ENCODE measurements at places on chromosomes 16 and 17.

- DNase-seq: no peak
Observed at GRCh38 chr17:6157716-6158115, 87.5 kb downstream of the WSCD1 start.

GRCh38 chr17:42153919-42154742 is 658 bp downstream of the RAB5C start:
- DNase-seq: no peak

DNA sequence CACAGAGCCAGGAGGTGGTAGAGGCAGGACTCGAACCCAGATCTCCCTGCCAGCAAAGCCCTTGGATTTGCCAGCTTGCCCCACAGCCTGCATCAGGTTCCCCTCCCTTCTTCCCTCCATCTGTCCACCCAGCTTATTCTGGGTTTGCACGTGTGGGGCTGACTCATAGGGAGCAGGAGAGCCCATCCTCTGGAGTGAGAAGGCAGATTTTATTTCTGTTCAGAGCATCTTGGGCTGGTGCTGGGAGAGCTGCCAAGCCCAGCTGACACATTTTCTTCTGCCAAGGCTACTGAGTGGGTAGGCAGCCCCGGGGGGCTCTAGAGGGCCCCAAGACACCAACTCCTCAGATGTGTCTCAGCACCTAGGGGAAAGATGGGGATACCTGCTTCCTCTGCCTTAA is 106.3 kb upstream of the CRHR1 start:
- DNase-seq: no peak

DNA sequence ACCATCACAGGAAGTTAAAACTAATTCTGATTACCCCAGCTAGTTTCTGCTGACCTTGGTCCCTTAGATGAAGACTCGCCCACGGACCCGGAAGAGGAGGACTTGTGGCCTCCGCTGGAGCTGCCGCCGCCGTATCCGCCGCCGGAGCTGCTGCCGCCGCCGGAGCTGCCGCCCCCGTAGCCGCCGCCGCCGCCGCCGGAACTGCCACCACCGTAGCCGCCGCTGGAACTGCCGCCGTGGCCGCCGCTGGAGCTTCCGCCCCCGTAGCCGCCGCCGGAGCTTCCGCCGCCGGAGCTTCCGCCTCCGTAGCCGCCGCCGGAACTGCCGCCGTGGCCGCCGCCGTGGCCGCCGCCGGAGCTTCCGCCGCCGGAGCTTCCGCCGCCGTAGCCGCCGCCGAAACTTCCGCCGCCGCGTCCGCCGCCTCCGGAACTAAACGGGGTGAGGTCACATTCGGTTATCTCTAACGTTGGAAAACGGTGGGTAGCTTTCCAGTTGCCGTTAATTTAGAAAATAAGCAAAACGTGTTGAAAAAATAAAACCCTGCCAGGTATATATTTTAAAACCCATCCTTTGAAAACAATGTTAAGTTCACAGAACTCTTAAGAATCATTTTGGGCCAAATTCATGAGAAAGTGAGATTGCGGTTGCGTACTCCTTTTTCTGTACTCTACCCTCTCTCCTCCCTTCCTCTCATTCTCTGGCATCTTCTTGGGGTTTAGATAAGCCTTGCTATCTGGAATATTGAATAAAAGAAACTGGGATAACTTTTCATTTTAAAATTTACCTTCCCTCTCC is 3.5 kb downstream of the KRT10 start:
- DNase-seq: peak; percentile 85

DNA sequence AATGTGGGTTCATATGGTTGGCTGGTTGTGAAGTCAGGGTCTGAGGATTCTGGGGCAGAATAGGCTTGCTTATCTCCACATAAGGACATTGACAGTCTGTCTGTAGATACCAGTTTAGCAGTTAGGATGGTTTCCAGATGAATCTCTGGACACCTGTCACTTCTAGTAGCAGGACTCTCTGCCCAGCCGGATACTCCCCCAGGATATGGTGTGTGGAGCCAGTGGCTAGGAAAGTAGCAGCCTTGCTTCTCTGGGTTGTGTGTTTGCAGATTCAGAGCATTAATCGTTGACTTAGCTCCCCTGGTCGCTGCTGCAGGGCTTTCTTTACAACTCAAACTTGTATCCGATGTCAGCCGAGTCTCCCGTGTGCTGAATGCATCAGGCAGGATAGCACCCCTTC is 45.2 kb downstream of the CLEC16A start:
- DNase-seq: no peak

DNA sequence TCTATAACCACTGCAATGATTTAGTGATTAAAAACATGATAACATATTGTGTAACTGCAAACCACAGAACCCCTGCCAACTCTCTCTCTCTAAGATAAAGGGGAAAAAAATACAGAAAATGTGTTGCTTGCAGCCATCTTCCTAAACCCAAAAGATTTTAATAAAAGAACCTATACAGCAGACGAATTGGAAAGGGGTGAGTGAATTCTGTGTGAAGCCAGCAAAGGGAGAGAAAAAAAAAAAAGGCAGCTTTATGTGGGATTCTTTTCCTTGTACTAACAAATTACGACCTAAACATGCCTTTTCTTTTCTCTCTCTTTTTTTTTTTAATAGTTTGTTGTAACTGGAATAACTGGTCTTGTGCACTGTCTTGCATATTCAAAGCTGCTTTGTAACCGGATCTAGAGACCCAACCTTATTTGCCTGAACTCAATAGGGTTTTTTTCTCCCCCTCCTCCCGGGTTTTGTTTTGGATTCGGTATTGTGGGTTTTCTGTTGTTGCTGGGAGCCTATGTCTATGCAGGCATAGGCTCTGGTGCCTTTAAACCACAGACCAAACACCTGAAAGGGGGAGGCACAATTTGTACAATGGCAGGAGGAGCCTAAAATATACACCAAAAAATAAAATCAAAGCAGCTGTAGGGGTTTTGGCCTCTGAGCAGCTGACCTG is 7.0 kb upstream of the ZFHX3 start:
- no peak for DNase-seq

- no peak for DNase-seq
Observed at GRCh38 chr16:85536073-85536410, 77.1 kb upstream of the GSE1 start.

DNA sequence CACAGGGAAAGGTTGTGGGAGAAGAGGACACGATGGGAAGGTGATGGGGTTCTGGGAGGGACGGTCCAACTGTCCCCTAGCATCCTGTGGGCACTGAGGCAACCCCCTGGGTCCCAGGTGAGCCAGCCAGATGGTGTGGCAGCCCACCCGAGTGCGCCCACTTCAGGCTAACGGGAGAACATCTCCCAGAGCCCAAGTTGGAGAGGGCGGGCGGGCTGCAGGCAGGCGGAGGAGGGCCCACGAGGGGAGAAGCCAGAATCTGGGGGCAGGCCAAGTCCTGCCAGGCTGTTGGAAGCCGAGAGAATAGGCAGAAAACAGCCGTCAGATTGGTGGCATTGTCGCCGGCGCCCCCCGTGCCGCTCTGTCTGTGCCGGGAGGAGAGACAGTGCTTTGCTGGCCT is 13.8 kb upstream of the ABCC3 start:
- DNase-seq: no peak

DNA sequence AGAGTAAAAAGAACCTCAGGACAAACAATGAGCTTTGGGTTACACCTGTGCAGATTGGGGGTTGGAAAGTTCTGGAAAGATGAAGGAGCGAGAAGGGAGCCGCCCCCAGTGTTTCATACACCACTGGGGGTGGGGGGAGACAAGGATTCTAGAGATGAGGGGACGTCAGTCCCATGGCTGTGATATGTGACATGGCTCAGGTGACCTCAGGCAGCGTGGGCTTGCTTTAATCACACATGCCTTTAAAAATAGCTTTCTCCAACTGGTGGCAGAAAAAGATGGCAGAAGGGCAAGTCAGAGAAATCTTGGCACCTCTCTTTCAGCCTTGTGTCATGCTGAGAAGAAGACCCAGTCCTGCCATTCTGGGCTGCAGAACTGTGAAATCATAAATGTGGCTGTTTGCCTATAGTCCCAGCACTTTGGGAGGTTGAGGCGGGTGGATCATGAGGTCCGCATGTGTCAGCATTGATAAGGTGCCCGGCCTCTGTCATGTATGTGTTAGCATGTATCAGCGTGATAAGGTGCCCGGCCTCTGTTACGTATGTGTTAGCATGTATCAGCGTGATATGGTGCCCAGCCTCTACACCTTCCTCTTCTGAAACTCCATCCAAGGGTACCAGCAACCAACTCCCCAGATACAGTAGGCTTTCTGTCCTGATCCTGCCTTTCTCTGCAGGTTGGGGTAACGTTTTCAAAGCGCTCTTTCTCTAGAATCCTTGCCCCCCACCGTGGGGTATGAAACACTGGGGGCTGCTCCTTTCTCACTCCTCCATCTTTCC is 25.0 kb downstream of the WIPI1 start:
- no peak for DNase-seq

DNA sequence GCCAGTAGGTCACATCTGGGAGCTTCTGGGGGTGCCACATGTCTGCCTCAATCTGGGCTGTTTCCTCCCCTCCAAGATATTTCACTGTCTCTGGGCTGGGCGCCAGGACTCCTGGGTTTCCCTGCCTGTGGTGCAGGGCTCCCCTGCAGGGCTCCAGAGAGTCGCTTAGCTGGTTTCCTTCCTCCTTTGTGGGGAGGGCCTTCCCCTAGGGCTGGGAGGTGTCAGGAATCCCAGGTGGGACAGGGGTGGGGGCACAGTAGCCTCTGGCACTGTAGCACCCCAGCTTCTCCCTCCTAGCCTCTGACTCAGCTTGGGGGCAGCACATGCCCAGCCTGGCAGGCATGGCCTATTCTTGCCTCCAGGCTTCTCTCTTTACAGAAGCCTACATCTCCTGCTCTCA is 2.6 kb downstream of the RARA start:
- no peak for DNase-seq

GRCh38 chr16:83301971-83302370 is 505.8 kb upstream of the HSBP1 start:
- DNase-seq: no peak

- no peak for DNase-seq
Observed at GRCh38 chr16:2776500-2777139, 460 bp downstream of the ELOB start.

- DNase-seq: no peak
Observed at GRCh38 chr16:87821376-87822107, 47.8 kb downstream of the SLC7A5 start.

- peak; percentile 92 for DNase-seq
Observed at GRCh38 chr17:40605306-40605705, 40.0 kb upstream of the CCR7 start.

DNA sequence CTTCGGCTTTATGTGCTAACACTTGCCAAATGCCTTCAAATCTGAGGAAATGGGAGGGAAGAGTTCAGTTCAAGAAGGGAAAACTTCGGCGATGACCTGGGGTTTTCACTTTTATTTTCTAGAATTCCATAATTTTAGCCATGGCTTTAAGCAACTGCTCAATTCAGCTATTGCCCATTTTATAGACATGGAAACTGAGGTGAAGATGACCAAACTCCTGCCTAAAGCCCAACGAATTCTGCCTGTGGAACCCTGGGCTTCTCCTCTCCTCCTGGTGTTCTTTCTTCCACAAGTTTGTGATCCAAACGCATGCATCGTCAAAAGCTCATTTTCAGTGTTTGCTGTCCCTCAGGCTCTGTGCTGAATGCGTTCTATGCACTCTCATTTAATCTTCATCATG is 49.4 kb upstream of the NDRG4 start:
- no peak for DNase-seq

GRCh38 chr16:64380751-64381150 is 741.1 kb downstream of the CDH11 start:
- no peak for DNase-seq

DNA sequence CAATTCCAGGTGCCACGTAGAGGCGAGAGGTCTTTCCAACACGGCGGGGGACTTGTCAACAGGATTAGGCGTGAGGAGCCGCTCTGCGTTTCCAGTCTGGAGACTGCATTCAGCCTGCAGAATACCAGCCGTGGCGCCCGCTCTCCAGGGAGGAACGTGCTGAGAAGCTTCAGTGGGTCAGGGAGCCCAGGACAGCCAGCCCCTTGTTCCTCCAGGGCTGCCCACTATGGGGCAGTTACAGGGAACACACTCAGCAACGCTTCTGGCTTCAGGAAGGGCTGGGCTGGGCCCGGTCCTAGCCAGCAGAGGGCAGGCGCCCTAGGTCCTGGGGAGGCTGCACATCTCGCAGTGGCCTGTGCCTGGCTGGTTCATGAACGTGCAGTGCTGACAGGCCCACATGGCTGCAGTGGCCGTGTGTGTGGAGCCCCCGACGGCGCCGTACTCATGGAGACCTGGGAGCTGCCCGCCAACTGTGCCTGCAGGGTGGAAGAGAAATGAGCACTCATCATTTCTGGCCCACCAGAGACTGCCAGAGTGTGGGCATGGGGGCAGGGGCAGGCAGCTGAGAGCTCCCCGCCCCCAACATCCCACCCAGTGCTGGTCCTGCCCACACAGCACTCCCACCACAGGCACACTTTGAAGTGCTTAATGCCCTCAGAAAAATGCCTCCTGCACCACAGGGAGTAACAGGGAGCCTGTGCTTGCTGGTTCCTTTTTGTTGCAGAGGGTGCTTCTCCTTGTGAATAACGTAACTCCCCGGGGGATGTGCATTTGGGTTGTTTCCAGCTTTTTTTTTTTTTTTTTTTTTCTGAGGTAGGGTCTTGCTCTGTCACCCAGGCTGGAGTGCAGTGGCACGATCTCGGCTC is 7.0 kb upstream of the FAAP100 start:
- no peak for DNase-seq

- no peak for DNase-seq
Observed at GRCh38 chr16:3592559-3592958, 15.4 kb upstream of the NLRC3 start.

DNA sequence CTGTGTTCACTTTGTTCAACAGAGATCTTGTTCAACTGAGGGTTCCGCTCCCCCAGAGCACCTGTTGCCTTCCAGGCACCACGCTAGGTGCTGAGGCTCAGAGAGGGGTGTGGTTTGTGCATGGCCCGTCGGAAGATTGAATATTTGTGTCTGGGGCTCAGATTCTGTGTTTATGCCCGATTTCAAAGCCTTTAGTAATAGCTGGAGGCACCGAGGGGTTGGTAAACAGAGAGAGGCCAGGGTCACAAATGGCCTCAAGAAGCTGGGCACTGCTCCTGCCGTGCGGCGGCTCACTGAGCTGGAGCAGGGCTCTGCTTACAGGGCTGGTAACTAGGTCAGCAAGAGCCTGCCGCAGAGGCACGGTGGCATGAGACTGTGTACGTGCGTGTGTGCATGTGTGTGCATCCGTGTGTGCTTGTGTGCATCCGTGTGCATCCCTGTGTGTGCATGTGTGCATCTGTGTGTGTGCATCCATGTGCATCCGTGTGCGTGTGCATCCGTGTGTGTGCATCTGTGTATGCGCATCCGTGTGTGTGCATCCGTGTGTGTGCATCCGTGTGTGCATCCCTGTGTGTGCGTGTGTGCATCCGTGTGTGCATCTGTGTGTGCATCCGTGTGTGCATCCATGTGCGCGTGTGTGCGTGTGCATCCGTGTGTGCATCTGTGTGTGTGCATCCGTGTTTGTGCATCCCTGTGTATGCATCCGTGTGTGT is 5.4 kb downstream of the ITGAE start:
- DNase-seq: no peak

GRCh38 chr17:31289790-31290189 is 7.2 kb downstream of the OMG start:
- DNase-seq: no peak

GRCh38 chr17:6959700-6960099 is 36.1 kb upstream of the ALOX12 start:
- DNase-seq: no peak

GRCh38 chr17:57125406-57125805 is 40.4 kb downstream of the AKAP1 start:
- DNase-seq: no peak

Data from CD4-positive, alpha-beta T cell treated with Interleukin-15 for 4 hours (primary cell).